ENCODE measurements at places on chromosomes 12 and 14.

DNA sequence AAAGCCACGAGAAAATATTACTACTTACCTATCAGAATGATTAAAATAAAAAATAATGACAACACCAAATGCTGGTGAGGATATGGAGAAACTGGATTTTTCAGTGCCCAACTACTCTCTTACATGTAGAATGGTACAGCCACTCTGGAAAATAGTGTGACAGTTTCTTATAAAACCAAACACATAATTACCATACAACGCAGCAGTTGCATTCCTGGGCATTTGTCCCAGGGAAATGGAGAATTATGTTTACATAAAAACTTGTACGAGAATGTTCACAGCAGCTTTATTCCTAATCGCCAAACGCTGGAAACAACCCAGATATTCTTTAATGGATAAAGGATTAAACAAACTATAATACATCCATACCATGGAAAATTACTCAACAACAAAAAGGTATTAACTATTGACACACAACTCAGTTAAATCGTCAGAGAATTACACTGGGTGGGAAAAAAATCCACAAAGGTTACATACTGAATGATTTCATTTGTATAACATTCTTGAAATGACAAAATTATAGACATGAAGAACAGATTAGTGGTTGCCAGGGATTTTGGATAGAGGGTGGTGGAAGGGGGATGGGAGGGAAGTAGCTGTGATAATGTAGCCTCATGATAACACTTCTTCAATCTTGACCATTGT, 35.4 kb downstream of the TAOK3 start:
- DNase-seq, result no peak

DNA sequence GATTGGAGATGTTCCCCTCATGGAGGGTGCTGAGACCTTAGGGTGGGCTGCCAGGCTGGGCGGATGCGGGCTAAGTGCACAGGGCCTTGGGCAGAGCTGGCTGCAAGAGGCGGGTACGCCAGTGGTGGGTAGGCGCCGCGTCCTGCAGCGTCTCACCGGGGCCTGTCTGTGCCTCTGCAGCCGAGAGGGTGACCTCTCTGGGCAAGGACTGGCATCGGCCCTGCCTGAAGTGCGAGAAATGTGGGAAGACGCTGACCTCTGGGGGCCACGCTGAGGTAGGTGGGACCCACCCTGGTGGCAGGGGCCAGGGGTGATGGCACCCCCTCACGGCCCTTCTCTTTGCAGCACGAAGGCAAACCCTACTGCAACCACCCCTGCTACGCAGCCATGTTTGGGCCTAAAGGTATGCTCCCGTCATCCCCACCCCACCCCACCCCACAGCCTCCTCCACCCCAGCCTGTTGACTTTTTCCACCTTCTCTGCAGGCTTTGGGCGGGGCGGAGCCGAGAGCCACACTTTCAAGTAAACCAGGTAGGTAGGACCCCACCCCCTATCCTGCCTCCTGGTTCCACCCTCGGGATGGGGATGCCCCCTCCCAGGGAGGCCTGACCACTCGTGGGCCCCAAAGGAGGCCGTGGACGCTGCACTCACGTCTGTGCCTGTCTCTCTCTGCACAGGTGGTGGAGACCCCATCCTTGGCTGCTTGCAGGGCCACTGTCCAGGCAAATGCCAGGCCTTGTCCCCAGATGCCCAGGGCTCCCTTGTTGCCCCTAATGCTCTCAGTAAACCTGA, 1.5 kb downstream of the CRIP1 start:
- DNase-seq, result peak; percentile 58

GRCh38 chr14:24662753-24663152, 28.8 kb upstream of the GZMB start:
- peak; percentile 17 for DNase-seq

- DNase-seq, result peak; percentile 57
These were observed 5.5 kb downstream of the ZFP36L1 start for GRCh38 chr14:68787092-68787992.

- peak; percentile 66 for DNase-seq
These were observed 38.1 kb downstream of the HNRNPC start for GRCh38 chr14:21231020-21231652.
